ENCODE measurements at places on chromosomes 16 and 17.
A peak's percentile ranks its signal among the peaks of the same experiment; 100 is the strongest.

- DNase-seq, result no peak
Measured at GRCh38 chr16:20883554-20884239, 16.5 kb downstream of the DCUN1D3 start.

GRCh38 chr16:11581678-11582077, 5.0 kb downstream of the LITAF start:
- no peak for DNase-seq

DNA sequence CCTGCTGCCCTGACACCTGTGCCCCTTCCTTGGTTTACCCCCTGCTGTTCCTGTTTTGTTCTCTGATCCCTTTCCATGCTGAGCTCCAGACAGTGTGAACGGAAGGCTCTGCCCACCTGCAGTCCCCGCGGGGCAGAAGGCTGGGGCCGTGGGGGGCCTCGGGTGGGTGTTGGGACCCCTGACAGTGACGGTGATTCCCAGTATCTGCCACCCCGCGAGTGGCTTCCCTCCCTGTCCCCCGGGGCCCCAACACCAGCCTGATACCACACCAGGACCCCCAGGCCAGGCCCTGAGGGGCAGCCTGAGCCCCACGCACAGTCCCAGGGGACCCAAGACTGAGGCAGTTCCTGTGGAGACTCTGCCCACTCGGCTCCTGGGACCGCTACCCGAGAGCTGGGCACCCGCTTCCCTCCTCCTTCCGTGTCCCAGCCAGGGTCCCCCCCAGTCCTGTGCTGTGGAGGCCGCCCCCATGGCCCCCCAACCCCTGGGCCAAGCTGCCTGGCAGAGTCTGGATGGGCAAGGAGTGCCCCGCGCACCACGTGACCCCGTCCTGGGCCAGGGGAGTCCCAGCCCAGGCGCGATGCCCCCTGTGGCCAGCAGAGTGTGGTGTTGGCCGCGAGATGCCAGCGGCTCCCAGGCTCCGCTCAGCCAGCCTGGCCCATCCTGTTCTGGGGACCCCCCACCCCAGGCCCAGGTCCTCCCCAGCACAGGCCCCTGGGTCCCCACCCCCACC, 10.0 kb upstream of the C1QTNF8 start:
- peak; percentile 12 for DNase-seq

DNA sequence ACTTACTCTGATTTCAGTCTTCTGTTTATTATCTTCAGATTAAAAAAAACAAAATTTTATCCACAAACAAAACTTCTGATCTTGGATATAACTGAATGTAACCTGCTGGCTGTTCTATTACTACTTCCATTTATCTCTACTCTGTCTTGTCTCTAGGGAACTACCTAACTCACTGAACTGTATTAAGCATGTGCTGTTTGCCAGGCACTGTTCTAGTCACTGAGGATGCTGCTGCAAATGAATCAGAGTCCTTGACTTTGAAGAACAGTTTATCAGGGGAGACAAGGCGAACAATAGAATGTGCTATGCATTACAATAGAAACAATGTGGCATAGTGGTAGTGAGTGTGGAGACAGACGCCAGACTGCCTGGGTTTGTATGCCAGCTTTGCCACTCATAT, 2.3 kb upstream of the ANKRD40 start:
- no peak for DNase-seq

DNA sequence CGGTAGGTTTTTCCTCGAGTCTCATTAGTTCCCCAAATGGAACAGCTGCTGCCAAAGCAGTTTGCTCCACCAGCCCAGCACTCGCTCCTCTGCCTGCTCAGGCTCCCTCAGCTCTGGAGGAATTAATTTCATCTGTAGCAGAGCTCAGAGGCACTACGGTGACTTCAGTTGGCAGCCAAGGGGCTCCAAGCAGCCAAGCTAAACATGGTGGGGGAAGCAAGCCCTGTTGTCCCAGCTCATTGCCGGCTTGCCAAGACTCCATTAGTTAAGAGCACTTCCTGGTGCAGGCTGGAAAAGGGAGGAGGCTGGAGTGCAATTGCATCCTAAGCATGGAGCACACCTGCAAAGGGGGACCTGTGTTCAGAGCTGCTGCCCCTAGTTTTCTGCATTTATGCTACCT, 78.7 kb upstream of the GPRC5B start:
- DNase-seq, result no peak

GRCh38 chr17:75228305-75228704, 22.8 kb downstream of the NUP85 start:
- no peak for DNase-seq

DNA sequence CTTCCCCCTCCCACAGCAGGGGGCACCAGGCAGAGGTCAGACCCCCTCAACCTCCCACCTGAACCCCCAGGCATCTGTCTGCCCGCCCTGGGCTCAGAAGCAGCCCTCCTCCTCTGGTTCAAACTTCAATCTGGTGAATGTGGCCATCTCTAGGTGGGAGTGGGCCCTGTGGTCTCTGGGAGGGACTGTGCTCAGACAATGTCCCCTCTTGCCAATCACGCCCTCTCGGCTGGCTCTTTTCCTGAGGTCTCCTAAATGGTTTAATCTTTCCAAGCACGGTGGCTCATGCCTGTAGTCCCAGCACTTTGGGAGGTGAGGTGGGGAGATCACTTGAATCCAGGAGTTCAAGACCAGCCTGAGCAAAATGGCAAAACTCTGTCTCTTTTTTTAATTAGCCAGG, 15.2 kb downstream of the LITAF start:
- no peak for DNase-seq

DNA sequence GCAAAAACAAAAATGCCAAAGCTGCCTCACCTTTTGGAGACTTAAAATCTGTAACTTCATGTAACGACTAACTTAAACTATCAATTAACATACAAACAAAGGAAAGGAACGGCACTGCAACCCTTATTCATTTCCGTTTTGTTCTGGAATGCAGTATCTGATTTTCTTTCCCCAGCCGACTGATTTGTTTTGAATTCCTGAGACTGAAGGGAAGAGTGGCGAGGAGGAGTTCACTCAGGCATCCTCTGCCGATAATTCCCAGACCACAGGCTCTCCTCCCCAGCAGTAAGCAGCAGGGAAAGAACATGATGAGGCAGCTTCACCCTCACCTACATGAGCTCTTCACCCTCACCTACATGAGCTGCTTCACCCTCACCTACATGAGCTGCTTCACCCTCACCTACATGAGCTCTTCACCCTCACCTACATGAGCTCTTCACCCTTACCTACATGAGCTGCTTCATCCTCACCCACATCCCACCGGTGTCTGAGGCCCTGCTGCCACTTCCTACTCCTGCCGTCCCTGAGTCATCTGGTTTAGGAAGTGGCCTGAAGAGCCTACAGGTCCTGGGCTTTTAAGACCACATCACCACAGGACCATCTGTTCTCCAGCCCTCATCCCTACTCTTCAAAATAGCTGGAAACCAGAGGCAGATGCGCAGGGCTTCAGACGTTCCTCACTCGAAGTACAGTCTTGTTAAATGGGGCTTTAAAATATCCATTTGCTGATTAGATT, 168.0 kb upstream of the RPH3AL start:
- no peak for DNase-seq

DNA sequence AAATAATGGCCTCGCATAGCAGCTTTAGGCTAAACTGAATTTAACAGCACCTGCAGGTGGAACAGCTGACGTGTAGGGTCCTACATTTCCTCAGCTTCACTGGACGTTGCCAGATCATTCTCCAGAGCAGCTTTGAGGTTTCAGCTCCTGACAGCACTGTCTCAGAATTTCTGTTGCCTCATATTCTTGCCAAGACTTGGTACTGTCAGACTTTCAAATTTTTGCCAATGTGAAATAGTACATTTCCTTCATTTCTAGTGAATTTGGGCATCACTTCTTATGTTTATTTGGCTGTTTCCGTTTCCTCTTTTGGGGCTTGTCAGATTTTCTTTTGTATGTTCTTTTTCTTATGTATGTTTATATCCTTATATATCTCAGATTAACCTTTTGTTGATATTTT, 48.7 kb downstream of the MRTFB start:
- no peak for DNase-seq

DNA sequence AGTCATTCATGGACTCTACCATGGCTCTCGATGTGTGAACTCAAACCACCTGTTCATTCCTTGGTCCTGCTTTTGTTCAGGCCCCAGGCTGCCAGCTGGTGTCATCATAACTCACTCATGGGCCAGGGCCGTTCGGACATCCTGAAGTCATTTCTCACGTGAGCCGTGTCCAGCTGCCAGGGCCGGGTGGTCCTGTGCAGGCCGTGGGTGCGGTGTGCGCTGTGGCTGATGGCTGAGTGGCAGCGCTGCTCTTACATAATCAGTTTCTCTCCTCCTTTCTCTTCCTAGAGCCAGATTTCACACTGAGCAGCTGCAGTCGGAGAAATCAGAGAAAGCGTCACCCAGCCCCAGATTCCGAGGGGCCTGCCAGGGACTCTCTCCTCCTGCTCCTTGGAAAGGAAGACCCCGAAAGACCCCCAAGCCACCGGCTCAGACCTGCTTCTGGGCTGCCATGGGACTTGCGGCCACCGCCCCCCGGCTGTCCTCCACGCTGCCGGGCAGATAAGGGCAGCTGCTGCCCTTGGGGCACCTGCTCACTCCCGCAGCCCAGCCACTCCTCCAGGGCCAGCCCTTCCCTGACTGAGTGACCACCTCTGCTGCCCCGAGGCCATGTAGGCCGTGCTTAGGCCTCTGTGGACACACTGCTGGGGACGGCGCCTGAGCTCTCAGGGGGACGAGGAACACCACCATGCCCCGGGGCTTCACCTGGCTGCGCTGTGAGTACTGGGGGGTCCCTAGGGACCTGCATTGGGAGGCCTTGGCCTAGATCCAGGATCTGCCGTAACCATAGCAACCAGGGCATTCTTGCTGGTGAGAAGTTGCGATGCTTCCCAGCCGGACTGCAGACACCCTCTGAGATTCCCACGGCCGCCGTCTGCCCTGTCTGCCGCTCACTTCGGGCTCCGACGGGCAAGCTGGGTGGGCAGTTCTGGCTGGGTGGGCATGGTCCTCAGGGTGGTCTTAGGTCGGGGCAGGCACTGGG, at the start of gene IL34:
Gene IL34 (plus strand): TSS at position 300 of the 982 bp plus-strand sequence. CDS start 389 bp downstream, at position 689.
- DNase-seq, result no peak

Data from stimulated activated CD4-positive, alpha-beta T cell treated with anti-CD3 and anti-CD28 coated beads, Interleukin-1b, Interleukin-23, amount 100 ng/mL, for 24 hours (primary cell).